ENCODE measurements at places on chromosomes 11 and 22.

- no peak for DNase-seq
Observed at GRCh38 chr11:36091256-36091811, 147.5 kb downstream of the LDLRAD3 start.

DNA sequence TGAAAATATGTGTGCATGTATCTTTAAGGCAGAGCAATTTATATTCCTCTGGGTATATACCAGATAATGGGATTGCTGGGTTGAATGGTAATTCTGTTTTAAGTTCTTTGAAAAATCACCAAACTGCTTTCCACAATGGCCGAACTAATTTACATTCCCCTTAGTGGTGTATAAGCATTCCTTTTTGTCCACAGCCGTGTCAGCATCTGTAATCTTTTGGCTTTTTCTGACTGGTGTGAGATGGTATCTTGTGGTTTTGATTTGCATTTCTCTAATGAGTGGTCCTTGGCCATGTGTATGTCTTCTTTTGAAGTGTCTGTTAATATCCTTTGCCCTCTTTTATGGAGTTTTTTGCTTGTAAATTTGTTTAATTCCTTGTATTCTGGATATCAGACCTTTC, 24.3 kb downstream of the CCDC15 start:
- DNase-seq = no peak

- DNase-seq = no peak
Observed at GRCh38 chr11:78310500-78310909, 107.1 kb downstream of the GAB2 start.

- no peak for DNase-seq
Observed at GRCh38 chr11:131146827-131147490, 223.5 kb upstream of the NTM start.

DNA sequence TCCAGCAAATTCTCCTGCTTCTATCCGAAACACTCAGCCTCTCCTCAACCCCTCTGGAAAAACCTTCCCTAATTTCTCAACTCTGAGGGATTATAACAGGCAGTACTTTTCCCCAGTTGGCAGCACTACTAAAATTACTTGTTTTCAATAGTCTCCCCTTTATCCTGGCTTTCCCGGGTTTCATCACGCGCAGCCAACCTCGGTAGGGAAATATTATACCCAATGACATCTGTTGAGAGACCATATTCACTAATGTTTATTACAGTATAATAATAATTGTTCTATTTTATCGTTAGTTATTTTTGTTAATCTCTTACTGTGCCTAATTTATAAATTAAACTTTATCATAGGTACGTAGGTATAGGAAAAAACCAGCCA, 330 bp upstream of the POLD3 start:
- no peak for DNase-seq
